GM12865 (cell line): ENCODE measurements at places on chromosomes 1 and 21.

DNA sequence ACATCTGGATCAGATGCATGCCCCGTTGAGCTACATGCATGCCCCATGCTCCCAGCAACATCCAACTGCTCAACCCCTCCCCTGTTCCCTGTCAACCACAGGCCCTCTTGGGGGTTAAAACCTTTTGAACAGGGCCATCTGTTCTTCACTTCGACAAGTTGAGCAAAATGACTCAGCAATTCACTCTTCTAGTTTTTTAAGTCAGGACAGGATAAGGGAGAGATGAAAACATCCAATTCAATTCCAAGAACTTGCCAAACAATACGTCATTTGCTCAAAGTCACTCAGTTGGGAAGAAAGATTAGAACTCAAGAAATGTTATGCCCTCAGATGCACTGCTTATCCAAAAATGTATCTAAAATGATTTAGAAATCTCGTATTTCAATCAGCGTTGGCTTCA is 46.1 kb upstream of the MTF2 start:
- peak; percentile 50 for DNase-seq

DNA sequence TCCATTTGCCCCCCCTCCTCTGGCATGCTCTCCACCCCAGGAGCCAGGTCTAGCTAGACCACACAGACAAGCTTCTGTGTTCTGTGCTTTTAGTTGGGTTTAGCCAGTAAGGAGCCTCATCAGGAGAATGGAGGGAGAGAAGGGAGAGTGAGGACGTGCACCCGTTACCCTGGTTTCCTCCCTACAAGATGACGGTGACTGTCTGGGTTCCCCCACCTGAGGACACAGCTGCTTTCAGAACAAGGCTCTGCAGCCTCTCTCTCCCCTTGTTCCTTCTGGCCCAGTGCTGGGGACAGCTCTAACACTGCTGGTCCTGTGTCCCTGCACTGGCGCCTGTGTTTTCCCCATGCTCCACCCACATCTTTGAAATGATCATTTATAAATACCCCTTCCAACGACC is 184.4 kb upstream of the GALNT2 start:
- no peak for DNase-seq

- DNase-seq = no peak
Measured at GRCh38 chr1:206939131-206939530, 7.1 kb downstream of the PIGR start.

DNA sequence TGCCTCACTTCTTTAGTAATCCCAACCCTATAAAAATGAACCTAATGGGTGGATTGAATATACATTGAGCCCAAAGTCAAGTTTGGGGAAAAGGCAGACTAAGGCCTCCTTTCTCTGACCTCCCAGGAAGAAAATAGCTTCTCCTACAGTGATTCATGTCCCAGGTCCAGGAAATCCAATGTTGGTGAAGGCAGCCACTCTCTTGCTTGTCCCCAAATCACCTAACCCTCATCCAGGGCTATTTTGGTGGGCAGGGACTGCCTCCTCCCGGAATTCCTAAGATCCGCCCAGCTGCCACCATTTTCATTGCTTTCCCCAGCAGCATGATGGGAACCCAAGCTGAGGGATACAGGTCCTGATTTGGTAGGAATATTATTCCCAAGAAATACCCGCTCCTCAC is 8.4 kb downstream of the MYOG start:
- DNase-seq = no peak

DNA sequence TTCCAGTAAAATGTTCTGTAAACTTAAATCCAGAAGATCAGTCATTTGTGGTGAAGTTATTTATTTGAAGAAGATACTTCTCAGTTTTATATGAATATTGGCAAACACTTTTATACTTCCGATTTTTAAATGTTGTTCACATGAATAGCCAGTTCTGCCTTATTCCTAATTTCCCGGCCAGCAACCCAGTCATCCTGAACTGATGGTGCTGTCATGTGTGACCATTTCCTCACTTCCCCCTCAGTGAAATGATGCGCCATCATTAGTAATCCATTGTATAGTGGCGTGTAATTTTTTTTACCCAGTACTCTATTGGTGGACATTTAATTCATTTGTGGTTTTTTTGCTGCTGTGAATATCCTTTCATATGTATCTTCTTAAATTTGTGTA is 16.4 kb downstream of the GPSM2 start:
- DNase-seq = no peak

GRCh38 chr1:194347200-194347599 is 1160.8 kb upstream of the B3GALT2 start:
- no peak for DNase-seq

GRCh38 chr21:36846631-36847030 is 119.8 kb downstream of the HLCS start:
- DNase-seq = no peak

GRCh38 chr1:155181371-155182051 is 7.9 kb downstream of the TRIM46 start:
- no peak for DNase-seq

DNA sequence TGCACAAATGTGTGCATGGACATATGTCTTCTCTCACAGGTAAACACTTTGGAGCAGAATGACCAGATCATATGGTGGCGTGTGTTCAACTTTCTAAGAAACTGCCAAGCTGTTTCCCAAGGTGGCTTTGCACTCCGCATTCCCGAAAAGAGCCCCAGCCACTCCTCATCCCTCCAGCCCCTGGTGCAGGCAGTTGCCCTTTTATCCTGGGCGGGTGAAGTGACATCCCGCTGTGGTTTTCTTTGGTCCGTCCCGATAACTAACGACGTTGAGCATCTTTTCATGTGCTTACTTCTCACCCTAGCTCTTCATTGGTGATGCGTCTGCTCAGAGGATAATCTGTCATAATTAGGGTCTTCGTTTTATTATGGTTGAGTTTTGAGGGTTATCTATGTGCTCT is 612.5 kb downstream of the MATN1 start:
- no peak for DNase-seq

DNA sequence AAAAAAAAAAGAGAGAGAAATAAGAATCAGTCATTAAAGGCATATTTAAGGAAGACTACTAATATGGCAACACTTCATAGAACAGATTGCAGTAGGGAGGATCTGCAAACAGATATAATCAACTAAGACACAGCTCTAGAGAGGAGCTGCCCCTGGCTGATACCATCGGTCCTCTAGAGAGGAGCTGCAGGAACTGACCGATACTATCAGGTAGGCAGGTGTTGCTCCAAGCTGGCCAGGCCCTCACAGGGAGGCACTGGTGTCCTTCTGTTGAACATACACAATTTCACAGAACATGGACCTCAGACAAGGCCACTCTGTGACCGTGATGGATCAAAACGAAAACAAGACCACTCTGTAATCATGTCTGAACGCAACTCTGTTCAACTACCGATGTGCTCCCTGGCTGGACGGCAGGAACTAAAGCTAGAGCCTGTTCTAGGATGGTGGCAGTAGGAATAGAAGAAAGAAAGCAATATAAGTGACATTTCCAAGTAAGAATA is 15.5 kb downstream of the SMYD3 start:
- DNase-seq = no peak

DNA sequence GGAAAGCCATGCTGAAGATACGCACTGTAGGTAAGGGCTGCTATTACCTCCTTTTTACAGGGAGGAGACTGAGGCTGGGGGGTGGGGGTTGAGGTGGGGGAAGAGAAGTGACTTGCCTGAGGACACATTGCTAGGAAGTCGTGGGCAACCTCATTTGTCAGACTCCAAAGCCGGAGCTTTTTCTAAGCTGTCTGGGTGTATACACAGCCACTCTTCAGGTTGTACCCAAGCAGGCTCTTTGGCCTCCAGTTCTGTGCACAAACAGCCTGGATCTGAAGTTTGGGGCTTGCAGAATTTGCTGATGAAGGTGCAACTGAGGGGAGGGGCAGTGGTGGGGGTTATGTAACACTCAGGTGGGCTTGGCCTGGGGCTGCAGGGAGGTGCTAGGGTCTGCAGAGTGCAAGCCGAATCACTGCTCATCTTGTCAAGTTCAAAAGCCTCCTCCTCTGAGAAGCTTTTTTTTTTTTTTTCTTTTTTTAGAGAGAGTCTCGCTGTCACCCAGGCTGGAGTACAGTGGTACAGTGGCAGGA is 16.9 kb downstream of the TINAGL1 start:
- no peak for DNase-seq

DNA sequence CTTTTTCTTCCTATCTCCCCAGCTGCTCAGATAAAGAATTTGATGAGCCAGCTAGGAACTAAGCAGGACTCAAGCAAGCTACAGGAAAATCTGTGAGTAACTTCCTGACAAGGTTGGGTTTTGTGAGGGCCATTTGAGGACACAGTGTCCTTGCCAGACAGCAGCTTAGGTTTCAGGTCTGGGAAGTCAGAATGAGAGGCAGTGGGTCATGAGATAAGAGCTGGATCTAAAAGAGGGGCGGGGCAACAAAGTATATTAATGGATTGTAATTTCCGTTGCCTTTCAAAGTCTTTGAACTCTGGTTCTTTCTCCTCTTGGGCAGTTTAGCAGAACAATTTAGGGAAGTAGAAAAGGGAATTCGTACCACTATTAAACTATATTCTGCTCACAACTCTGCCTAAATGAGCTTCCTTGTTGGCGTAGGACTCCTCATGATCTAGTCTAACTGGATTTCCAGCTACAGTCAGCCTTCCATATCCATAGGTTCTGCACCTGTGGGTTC is 16.6 kb downstream of the STX12 start:
- no peak for DNase-seq

GRCh38 chr1:160576884-160577283 is 2.4 kb downstream of the CD84 start:
- DNase-seq = no peak

- DNase-seq = no peak
Measured at GRCh38 chr1:119336848-119337247, 31.7 kb upstream of the HAO2 start.

GRCh38 chr1:33573661-33574060 is 101.2 kb downstream of the ZSCAN20 start:
- DNase-seq = no peak

GRCh38 chr1:199087144-199087543 is 448.3 kb downstream of the PTPRC start:
- DNase-seq = no peak

- no peak for DNase-seq
Measured at GRCh38 chr1:225814381-225814780, 4.5 kb downstream of the EPHX1 start.

- DNase-seq = no peak
Measured at GRCh38 chr1:181545395-181545794, 62.1 kb downstream of the CACNA1E start.

DNA sequence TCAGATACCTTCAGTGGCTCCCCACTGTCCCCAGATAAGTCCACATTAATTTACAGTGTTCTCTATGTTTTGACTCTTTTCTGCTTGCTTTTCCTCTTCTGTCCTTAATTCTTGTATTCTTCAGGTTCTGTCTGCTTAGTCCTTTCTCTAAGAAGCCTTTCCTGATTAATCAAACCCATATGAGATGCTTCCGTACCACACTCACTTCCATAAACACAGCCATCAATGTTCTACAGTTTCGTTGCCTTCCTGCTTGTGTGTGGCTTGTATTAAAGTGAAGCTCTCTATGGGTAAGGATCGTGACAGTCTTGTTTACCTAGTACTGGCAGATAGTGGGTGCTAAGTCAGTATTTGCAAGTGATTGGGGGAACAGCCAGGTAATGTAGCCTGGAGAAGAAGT is 75.9 kb downstream of the PRDM2 start:
- no peak for DNase-seq

DNA sequence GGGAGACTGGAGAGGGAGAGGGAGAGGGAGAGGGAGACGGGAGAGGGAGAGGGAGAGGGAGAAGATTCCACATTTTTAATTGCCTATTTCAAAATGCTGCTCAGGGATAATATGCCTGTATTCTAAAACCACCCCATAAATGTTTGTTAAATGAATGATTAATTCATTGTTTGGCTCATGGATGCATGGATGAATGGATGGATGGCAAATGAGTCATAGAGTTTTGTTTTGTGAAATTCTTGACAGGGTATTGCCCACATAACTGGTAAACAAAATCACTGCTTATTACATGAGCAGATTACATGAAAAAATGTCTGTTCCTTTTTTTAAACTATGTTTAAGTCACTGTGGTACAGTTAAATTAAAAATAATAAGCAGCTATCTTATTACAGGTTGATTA is 220.4 kb downstream of the ZP4 start:
- DNase-seq = no peak

- DNase-seq = no peak
Measured at GRCh38 chr1:55216096-55216495, 932 bp upstream of the USP24 start.

GRCh38 chr1:60173729-60174505 is 100.3 kb upstream of the C1orf87 start:
- no peak for DNase-seq

DNA sequence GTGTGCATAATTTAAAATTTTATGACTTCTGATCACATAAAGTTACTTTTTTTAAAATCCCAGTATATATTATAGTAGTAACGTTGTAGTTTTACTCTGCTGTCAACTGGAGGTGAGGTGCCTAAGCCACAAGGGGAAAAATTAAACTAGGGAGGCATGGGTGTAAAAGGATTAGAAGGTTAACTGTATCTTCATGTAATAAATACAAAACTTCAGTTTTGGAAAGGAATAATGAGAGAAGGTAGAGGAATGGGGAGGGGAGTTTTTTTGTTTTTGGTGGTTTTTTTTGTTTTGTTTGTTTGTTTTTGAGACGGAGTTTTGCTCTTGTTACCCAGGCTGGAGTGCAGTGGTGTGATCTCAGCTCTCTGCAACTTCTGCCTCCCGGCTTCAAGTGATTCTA is 5.7 kb downstream of the SLC25A33 start:
- no peak for DNase-seq

DNA sequence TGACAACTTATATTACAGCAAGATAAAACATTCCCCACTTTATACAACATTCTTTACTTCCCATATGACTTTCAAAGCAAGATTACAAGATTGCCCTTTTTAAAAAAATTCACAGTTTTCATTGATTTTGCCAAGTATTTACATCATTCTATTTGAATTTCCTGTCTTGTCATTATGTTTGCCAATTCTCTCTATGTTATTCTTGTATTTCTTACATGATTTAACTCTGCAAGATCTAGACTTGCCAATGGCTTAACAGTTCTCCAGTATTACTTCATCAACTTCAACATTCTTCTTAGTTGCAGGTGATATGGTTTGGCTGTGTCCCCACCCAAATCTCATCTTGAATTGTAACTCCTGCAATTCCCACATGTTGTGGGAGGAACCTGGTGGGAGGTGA is 31.6 kb downstream of the FMO4 start:
- no peak for DNase-seq

DNA sequence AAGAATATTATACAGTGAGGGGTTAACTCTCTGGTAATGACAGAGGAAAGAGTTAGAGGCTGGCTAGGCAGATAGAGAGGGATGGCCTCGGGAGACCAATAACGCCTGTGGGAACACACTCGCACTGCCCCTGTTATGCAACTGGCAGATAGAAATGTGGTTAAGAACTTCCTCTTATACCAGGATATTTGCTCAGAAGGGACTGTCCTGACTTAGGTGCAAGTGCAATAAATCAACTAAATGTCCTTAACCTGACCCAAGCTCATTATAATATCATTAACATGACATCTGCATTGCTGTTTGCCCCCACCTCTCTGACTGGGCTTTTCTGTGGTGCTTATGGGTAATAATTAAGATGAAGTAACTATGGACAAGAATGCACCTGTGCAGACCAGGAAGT is 1518.0 kb downstream of the NCAM2 start:
- DNase-seq = no peak

- no peak for DNase-seq
Measured at GRCh38 chr21:31162079-31162699, 123.9 kb upstream of the KRTAP19-8 start.
